ENCODE measurements at places on chromosomes 4 and X.

- DNase-seq = peak; percentile 68
Observed at GRCh38 chrX:133294126-133294525, 76.0 kb upstream of the TFDP3 start.

GRCh38 chr4:24796620-24797019, 1.2 kb downstream of the SOD3 start:
- DNase-seq = no peak

- DNase-seq = no peak
Observed at GRCh38 chr4:141660880-141661279, 24.5 kb downstream of the IL15 start.

DNA sequence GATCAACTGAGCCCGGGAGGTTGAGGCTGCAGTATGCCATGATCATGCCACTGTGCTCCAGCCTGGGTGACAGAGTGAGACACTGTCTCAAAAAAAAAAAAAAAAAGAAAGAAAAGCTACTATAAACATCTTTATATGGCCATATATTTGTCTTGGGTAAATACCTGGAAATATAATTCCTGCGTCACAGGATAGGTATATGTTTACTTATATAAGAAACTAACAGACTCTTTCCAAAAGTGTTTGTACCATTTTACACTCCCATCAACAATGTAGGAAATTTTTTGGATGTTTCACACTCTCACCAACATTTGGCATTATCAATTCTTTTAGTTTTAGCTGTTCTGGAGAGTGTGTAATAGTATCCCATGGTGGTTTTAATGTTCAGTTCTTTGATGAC, 12.8 kb downstream of the P2RY4 start:
- no peak for DNase-seq

- peak; percentile 85 for DNase-seq
Observed at GRCh38 chrX:113305496-113305895, 464.9 kb upstream of the AMOT start.

GRCh38 chr4:5973033-5973432, 45.2 kb downstream of the C4orf50 start:
- no peak for DNase-seq

All from fibroblast of upper back skin (primary cell).